ENCODE measurements at places on chromosomes 3 and 15.
A peak's percentile ranks its signal among the peaks of the same experiment; 100 is the strongest.

GRCh38 chr3:45688194-45688881 is 858 bp upstream of the SACM1L start:
- DNase-seq, result no peak

DNA sequence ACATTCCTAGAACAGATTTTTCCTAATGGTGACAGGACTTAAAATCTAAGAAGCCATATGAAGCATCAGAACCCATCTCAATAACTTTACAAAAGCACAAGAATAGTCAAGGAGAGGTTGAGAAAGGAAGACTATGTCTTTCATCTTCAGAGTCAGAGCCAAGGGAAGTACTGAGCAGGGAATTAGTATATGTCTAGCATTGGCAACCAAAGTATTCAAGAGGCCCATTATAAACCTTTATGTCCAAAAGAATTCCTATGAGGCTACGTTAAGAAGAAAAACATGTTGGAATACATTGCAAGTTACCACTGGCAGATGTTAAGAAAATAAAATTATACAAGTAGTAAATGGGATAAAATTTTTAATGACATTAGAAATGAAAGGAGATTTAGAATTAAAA is 150.5 kb downstream of the MAGI1 start:
- no peak for DNase-seq

GRCh38 chr3:112579232-112579631 is 17.4 kb downstream of the SLC35A5 start:
- DNase-seq, result no peak

GRCh38 chr3:147411815-147412241 is 2.7 kb downstream of the ZIC1 start:
- no peak for DNase-seq

DNA sequence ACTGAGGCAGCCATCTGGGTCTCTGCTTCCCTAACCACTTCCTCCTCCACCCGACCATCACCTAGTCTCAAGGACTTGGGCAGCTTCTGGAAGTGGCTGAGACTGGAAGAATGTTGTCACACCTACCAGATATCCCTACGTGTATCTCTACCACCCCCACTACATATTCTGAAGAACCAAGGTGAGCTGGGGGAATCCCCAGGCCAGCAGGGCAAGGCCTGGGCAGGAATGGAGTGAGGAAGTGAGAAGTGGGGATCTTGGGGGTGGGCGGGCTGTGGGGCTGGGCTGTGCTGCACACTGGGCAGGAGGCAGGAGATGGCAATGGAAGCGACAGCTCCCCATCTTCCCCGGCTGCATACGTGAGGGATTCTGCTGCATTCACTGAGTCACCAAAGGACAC is 17.5 kb upstream of the ALDH1A3 start:
- no peak for DNase-seq

DNA sequence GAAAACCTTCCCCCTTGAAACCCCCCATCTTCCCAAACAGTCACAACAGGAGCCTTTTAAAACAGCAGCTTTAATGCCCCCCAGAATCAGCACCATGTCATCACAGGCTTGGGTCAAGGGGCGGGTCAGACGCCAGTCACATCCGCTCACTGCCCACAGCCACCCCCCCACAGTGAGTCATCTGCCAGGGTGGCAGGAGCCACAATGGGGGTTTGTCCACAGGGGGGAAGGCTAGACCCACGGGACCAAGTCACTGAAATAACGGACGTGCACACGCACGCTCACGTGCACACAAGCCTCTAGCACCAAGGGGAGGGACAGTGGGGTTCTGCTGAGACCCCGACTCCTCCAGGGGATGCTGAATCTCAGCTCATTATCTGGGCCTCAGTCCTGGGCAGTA is 441 bp upstream of the UCN2 start:
- DNase-seq, result peak; percentile 78

- no peak for DNase-seq
These were observed 67.8 kb downstream of the LINGO1 start for GRCh38 chr15:77564938-77565337.

DNA sequence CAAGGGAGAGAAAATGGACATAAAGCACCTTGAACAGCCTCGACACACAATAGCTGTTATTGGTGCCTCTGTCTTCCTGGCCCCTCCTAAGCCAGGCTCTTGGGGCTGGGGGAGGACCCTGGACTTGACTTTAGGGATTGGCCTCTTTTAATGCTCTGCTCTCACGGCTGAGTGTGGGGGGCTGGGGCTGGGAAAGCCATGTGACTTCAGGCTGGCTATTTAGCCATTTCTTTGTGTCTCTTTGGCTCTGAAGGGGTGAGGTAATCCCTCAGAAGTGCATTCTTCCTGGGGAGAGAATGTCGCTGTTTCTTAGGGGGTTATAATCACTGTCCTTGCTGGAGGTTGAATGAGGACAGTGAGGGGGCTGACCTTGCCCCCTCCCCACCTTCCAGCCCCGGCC is 26.2 kb downstream of the MAGEF1 start:
- no peak for DNase-seq

DNA sequence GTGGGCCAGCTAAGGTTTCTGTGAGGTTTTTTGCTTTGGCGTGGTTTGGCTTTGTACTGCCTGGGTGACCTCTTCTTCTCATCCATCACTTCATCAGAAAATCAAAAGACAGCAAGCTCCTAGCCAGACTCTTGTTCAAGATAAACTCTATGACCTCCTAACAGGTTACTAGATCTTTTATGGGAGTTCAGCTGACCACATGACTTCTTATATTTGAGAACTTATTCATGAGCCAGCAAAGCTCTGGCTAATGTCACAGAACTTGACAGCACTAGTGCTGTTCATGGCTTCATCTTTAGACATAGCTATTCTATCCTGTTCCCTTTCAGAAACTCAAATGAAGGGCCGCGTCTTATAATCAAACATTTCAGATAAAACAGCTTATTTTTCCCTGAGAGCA is 527.1 kb upstream of the GOLIM4 start:
- no peak for DNase-seq

DNA sequence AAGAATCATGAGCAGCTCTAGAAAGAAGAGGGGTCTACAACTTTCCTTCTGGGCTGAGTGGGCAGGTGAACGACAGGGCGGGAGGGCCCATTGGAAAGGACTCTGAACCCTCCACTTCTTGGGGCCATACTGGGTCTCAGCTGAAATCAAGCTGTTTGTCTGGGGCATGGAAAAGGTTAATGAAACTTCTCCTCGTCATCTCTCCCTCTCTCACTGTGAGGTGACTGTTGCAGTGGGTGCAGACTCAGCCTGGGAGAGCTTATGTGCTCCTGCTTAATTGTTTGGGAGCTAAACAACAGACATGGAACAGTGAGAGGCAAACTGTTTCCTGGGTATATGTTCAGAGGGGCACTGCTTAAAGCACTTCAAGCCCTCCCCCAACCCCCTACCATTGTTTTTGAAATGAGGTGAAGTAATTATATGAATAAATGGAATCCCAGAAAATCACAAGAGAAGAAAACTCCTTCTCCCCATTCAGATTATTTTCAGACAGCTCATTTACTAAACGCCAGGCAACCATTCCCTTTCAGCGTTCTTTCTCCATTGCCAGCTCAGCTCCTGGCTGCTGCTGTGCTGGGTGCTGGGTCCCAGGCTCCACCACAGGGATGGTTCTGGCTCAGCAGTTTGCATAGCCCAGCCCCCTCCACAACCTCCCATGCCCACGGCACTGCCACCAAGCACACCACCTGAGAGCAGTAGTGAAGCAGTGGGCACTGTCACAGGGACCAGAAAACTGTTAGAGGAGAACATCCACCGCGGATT is 444.9 kb upstream of the TBL1XR1 start:
- no peak for DNase-seq

DNA sequence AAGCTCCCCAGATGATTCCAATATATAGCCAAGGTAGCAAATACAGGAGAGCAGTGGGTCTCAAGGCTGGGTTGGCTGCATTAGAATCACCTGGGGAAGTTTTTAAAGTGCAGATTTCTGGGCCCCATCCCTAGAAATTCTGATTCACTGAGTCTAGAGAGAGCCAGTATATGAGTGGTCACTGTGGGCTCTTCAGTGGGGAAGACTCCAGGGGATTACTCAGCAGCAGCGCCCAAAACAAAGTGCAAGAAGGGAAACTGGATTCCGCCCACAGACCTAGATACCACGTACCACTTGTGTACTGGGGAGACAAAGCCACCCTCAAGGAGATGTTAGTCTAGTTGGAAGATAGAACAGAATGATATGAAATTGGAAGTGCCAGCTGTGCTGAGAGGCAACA is 40.0 kb downstream of the NME9 start:
- no peak for DNase-seq

- no peak for DNase-seq
These were observed 361.4 kb downstream of the CHL1 start for GRCh38 chr3:557972-558371.

DNA sequence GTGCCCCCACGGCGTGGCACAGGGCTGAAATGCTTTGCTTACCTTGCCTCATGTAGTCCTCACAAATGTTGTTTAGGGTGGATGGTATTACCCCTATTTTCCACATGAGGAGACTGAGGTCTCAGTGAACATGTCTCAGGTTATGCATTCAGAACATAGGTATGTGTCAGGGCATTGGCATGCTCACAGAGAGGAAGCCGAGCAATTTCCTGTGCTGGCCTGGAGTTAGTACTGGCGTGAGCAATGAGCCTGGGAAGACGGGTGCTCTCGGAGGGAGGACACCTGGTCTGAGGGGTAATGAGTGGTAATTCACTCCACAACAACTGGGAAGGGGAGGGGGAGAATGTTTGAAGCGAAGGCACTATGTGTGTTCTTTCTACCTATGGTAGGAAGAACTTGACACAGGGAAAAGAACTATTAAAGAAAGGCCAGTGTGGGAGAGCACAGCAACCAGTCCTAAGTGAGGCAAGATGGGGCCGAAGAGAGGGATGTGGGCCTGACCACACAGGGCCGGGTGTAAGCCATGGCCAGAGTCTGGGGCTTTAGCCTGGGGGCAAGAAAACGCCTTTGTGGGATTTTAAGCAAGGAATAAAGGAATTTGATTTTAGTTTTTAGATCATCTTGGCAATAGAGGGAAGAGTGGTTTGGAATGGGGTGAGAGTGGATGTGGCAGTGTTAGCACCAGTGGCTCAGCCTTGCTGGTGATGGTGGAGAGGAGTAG is 4.9 kb upstream of the FAM131A start:
- peak; percentile 61 for DNase-seq

DNA sequence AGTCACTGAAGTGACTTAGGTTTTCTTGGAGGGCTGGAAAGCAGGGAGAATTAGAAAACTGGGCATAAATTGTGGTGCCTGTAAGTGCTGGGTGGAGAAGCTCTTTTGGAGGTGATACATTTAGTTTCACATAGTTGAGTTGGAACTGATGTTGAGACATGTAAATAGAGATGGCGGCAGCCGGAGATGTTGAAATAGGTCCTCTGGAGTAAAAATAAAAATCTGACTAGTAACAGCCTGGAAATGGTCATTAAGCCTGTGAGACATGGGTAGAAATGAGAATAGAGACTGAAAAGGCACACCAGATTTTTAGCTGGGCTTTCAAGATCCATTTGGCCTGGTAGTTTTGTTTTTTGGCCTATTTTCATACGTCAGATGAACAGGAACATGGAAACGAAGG is 2.9 kb upstream of the NIT2 start:
- DNase-seq, result no peak

DNA sequence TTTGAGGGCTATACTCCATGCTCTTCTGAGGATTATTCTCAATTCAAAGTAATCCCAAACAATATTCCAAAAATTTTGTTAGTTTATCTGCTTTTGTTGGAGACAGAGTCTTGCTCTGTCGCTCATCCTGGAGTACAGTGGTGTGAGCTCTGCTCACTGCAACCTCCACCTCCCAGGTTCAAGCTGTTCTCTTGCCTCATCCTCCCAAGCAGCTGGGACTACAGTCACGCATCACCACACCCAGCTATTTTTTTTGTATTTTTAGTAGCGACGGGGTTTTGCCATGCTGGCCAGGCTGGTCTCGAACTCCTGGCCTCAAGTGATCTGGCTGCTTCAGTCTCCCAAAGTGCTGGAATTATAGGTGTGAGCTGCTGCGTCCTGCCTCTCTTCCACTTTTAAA is 39.1 kb downstream of the MEF2A start:
- no peak for DNase-seq

- peak; percentile 79 for DNase-seq
These were observed 62.2 kb upstream of the MRPS22 start for GRCh38 chr3:139281522-139282196.

DNA sequence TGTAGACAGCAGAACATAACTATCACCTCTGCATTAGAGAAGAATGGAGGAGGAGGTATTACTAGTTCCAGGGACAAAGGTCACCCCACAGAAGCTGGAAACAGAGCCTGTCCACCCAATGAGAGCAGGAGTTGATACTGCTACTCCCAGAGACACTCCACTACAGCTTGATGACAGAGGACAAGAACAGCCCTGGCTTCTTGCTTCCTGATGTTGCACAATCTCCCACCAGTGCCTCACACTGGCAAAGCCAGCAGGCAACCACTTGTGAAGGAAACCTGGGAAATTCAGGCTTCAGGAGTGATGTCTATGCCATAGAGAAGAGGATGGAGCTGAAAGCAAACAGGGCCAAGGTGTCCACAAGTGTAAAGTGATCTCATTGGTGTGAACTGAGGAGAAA is 78.0 kb upstream of the POU1F1 start:
- DNase-seq, result no peak

- no peak for DNase-seq
These were observed 585 bp downstream of the CSK start for GRCh38 chr15:74782259-74783071.

DNA sequence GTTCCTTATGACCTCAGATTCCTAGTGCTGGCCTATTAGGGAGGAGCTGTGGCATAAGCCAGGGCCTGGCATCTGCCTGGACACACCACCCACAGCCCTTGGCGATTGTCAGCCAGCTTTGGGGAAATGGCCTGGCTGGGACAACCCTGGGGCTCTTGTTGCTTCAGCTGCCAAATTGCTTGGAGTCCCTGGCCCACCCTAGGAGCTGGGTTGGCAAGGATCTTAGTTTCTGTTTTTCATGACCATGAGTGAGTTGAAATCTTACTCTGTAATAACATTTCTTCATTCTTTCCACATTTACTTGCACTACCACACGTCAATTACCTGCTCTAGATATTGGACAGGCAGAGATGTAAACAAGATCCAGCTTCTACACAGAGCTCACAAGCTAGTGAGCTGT is 1.9 kb upstream of the MYZAP start:
- no peak for DNase-seq

GRCh38 chr15:63492541-63493077 is 11.8 kb upstream of the USP3 start:
- peak; percentile 77 for DNase-seq

GRCh38 chr15:68303134-68303533 is 25.6 kb downstream of the FEM1B start:
- DNase-seq, result no peak

- no peak for DNase-seq
These were observed 312.5 kb upstream of the CTNNB1 start for GRCh38 chr3:40886660-40887425.

GRCh38 chr15:100901296-100901695 is 17.9 kb upstream of the LRRK1 start:
- DNase-seq, result no peak

- no peak for DNase-seq
These were observed 81.5 kb upstream of the SLC2A2 start for GRCh38 chr3:171108066-171108465.

GRCh38 chr3:161049683-161050248 is 55.4 kb downstream of the B3GALNT1 start:
- no peak for DNase-seq

GRCh38 chr3:188322135-188322887 is 168.4 kb downstream of the LPP start:
- no peak for DNase-seq

GRCh38 chr3:63349583-63350573 is 71.8 kb downstream of the SYNPR start:
- DNase-seq, result peak; percentile 57
